ENCODE measurements at places on chromosomes 12 and 14. TPM values are rescaled to one million over a fixed set of nuclear protein-coding genes. Genes with fewer than 3 reads are reported as not detected.

The DDN gene
- 0.56 TPM for total RNA-seq

The KRT4 gene
- 2.7 TPM for total RNA-seq

The ZNF891 gene
- total RNA-seq: 0.24 TPM

The NOPCHAP1 gene
- total RNA-seq: 29.2 TPM

The ABCC9 gene
- total RNA-seq: not detected

The ADAM21 gene
- not detected for total RNA-seq

The TMEM121 gene
- 7.3 TPM for total RNA-seq

The RBP5 gene
- total RNA-seq: not detected

The AQP2 gene
- not detected for total RNA-seq

The TAC3 gene
- not detected for total RNA-seq

The STAC3 gene
- total RNA-seq: 0.36 TPM

The HCAR1 gene
- not detected for total RNA-seq

The OTX2 gene
- not detected for total RNA-seq

Data from A549 treated with ZK216348 at 1 μM for 4 hours (cell line).